NCI-H187 (cell line): ENCODE measurements at places on chromosomes 1 and 21.

GRCh38 chr1:98336472-98337083 lies 324.9 kb upstream of the SNX7 start:
- no peak for DNase-seq

DNA sequence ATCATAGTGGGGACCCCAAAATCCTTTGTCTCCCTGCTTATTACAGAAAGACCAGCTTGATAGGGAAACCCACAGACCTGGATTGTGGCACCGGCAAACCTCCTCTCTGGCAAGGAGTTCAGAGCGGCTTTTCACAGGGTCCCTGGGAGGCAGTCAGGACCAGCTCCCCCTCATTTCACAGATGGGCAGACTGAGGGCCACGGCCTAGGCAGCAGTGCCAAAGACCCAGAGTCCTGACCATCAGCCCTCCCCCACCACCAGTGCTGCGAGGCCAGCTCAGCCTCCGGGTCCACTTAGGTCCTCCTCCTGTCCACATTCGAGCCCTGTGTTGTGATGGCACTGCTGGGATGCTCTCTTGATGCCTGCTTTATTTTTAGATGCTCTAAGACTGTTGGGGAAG lies 57.2 kb downstream of the CAMK2N1 start:
- DNase-seq = no peak

DNA sequence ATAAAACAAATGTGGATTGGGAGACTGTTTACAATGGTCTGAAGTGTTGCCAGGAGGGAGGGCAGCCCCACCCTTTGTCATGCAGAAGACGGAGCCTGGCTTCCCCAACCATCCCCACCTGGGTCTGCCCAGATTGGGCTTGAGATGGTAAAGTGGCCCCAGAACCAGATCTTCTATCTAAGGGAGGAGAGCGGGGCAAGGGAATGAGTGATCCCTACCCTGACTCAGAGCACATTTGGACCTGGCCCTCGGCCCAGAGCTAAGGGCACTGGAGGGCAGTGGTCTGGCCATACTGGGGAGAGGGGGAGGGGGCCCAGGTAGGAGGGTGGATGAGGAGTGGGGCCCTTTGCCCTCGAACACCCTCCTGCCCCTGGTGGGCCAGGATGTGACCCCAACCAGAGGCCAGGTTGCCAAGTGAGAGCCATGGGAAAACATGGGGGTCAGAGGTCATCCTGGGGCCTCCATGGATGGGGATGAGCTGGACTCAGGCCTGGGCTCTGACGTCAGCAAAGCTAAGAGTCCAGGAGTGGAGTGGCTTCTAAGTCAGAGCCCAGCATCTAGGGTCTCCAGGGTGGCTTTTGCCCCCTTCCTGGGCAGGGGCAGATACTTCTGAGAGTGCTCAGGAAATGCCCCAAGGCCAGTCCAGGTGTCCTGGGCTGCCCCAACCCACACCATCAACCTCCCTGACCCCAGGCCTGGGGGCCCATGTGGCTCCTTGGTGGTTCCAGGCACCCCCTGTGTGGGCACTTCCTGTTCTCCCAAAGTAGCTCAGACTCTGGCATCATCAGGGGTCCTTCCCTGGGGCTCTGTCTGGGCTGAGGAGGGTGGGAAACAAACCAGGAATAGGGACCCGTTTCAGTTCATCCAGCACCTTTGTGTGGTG lies 1.6 kb upstream of the LEFTY1 start:
- DNase-seq = no peak

DNA sequence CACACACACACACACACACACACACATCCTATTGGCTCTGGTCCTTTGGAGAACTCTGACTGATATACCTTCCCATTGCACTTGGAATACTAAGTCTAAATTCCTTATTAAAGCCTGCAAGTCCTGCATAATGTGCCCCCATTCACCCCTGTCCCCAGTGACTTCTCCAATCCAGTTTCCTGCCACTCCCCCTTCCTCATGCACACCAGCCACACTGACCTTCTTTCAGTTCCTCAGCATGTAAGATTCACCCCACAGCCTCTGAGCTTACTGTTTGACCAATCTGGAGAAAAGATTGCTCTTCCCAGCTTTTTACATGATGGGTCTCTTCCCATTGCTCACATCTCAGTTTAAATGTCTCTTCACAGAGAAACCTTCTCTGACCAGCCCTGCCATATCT lies 146.6 kb downstream of the TBX15 start:
- DNase-seq = no peak

- no peak for DNase-seq
Observed at GRCh38 chr1:65844821-65845534, 52.3 kb downstream of the PDE4B start.
